ENCODE measurements at places on chromosomes 3 and 15. TPM values are rescaled to one million over a fixed set of nuclear protein-coding genes. Genes with fewer than 3 reads are reported as not detected.

- DNase-seq: no peak
These were observed 16.2 kb downstream of the CEP152 start for GRCh38 chr15:48794697-48795134.

The GOLGA8M gene
- total RNA-seq: not detected

DNA sequence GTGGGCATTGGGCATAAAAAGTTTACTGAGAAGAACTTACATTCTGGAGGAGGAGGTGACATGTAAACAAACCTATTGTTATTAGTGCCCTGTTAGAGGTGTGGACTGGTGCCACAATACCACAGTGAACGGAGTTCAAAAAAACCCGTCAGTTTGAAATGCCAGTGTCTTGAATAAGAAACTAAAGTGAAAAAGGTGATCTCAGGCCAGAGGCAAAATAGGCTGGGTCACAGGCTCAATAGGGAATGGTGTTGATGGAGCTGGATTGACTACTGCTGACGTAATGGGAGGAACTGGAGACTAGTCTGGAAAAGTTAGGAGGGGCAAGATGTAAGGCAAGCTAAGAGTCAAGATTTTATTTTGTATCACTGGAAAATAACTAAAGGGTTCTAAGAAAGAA is 1.6 kb upstream of the DCBLD2 start:
- DNase-seq: peak; percentile 71

- DNase-seq: no peak
These were observed 1041.2 kb downstream of the TUSC7 start for GRCh38 chr3:117750674-117751269.

The SLC22A13 gene
- total RNA-seq: 0.91 TPM

The STAB1 gene
- total RNA-seq: not detected

DNA sequence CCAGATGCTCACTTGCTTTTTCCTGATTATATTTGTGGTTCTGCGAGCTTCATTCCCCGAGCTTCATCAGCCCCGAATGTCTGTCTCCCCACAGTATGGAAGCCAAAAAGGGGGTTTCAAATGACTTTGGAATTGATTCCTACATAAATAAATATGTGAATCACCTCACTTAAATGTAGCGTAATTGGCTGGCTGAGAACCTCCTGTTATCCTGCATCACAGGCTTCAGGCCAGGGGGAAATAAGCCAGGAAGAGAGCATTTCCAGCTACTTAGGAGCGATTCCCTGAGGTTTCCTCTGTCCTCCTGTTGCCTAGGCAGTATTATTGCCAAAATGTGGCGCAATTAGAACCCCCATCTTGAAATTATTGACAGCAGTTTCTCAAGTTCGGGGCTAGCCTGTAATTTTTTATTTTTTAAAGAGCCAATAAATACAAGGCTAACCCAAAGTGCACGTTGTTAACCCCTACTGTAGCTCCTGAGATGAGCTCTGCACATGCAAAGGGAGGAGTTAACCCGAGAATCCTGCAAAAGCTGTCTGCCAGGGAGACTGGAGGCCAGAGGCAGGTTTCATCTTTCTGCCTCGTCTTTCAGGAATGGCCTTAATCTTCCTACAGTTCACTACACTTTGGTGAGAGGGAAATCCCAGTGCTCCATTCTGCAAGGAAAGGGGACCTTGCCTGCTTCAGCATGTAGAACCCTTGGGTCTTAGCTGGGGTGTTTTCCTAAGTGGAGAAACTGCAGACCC is 148.2 kb downstream of the ADAMTS9 start:
- peak; percentile 11 for DNase-seq

DNA sequence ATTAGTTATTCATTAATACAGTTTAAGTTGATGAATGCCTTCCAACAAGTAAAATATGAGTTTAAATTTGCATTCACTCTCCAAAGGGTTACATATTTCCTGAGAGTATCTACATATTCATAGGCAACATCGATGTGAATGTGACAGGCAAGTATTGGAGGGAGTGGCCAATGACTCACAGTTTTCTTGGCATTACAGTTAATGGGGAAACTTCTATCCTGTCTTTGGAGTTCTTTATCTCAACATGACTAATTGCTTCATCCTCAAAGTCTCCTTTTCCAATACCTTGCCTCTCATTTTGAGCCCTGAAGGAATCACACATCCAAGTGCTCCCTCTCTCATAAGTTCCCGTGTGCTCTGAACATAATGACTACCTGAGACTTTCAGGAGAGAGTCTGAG is 439.7 kb upstream of the FRG2C start:
- DNase-seq: peak; percentile 2

- no peak for DNase-seq
These were observed 189.6 kb downstream of the ARRDC4 start for GRCh38 chr15:98150084-98150483.

- DNase-seq: peak; percentile 25
These were observed 125.2 kb upstream of the PHLDB2 start for GRCh38 chr3:111733856-111734255.

The MAP6D1 gene
- 1.7 TPM for total RNA-seq

The KLHL40 gene
- not detected for total RNA-seq

GRCh38 chr3:125266971-125267370 is 54.4 kb upstream of the SLC12A8 start:
- no peak for DNase-seq

The SMCO1 gene
- total RNA-seq: not detected

GRCh38 chr15:66389859-66390381 is 3.2 kb downstream of the MAP2K1 start:
- no peak for DNase-seq

The SLC12A8 gene
- 2.0 TPM for total RNA-seq

The C3orf22 gene
- total RNA-seq: not detected

DNA sequence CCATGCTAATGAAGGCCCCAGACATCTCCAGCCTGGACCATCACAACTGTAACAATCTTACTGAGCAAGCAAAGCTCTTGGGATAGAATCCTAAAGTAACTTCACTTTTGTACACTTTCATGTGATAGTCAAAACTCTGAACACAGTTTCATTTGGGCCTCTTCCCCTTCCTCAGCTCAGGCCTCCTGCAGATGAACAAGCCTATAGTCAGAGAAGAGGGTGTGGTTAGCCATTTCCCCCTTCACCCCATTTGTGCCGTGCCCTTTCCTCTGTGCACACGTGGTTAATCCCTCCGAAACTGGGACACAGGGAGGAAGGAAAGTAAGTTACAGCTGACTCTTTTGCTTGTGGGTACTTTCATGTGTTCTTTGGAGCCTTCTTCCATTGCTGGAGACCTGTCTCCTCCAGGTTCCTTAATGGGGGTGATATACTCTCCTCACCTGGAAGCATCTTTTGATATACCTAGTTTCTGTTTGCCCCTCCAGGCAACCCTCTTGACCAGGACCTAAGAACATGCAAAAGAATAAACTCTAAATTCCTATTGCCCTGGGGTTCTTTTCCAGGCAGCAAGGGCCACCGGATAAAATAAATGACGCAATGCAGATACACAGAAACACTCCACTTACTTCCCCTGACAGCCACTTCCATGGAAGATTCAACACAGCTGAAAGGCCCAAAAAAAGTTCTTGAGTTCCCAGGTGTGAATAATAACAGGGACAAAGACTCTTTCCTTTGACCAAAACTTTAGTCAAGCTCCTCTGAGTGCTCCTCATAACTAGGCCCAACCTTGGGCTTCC is 29.6 kb upstream of the CSTA start:
- no peak for DNase-seq

DNA sequence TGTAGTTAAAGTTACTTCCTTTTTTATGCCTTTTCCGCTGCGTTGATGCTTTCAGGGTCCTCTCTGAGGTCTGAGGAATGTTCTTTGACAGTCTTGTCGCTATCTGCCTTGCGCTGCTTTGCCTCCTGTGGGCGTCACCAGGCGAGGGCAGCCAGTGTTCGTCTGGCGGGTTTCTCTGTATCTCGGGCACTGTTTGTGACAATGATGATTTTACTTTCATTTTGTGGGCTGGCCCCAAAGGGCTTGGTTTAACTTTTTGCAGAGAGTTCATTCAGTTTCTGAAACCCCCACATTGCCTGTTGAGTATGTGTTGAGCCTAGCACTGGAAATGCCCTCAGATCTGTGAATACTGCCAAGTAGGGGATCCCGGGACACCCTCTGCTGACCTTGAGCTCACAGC is 24.6 kb upstream of the SACM1L start:
- DNase-seq: no peak

GRCh38 chr3:52895418-52895817 is 1.9 kb downstream of the STIMATE start:
- DNase-seq: no peak

DNA sequence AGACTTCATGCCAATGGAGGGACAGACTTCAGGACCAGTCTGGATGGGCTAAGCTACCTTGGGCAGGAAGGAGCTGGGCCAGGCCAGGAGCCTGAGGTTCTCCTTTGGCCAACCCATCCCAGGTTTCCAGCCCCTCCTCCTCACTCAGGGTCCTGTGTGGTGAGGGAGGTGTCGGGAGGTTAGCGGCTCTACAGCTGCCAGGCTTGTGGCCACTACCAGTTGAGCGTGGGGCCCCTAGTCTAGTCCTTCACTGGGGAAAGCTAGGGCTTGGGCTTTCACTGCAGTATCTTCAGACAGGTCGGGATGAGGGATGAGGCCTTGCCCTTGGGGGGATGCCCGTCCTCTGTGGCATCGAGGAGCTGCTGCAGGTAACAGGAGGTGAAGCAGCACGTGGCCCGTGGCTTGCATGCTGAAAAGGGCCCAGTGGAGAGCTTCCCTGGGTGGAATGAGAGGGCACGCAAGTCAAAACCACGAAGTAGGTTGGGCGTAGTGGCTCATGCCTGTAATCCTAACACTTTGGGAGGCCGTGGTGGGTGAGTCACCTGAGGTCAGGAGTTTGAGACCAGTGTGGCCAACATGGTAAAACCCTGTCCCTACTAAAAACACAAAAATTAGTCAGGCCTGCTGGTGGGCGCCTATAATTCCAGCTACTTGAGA is 8.5 kb upstream of the FANCD2 start:
- DNase-seq: peak; percentile 63

DNA sequence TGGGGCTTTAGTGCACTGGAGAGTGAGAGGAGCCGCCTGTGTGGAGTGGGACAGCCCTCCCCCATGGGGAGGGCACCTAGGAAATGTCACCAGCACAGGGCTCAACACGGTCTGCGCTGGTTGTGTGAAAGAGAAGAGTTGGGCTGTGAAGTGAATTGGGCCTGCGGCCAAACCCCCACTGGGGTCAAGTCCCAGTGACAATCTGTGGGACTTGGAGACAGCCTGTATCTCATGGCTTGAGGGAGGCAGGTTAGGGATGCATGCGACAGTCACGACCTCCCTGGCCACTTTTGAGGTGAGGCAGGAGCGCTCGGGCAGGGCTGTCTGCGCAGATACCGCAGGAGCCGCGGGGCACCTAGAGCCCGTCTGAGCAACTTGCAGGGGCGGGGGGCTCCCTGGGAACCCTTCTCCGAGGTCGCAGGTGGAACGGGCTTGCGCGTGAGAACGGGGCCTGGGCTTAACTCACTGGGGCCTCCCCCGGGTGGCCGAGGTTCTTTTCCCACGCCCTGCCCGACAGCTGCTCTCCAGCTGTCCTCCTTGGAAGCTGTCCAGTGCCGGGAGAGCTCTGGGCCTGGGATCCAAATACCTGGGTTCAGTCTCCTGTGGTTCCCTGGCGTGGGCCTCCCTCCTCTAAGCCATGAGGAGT is 77.4 kb downstream of the SNRK start:
- no peak for DNase-seq

DNA sequence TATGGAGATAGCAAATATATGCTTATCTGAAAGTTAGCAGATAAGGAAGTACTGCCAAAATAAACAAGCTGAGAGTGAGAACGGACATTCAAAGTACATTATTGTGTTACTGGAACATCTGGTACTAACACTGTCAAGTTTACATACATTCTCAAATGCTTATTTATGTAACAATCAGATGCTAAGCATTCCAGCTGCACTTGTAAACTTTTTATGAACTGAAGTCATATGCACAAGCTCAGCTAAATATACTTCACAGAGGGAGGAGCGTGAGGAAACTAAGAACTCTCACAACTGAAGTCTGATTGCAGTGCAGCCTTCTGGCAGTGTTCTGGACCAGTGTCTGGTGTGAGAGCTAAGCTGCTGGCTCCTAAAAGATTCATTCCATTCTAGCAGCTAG is 223.7 kb upstream of the NANOGP8 start:
- DNase-seq: no peak

The CCK gene
- total RNA-seq: 0.42 TPM

DNA sequence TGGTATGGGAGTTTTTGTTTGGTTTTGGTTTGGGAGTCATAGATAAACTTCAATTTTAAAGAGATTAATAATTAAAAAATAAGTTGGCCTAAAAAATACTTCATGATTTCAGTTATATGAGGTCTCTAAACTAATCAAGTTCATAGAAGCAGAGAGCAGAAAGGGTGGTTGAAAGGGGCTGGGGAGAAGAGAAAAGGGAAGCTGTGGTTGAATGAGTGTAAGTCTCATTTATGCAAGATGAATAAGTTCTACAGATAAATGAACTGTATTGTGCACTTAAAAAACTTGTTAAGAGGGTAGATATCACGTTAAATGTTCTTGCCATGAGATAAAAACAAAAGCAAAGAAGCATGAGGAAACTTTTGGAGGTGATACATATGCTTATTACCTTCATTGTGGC is 188.7 kb downstream of the NSUN3 start:
- no peak for DNase-seq

DNA sequence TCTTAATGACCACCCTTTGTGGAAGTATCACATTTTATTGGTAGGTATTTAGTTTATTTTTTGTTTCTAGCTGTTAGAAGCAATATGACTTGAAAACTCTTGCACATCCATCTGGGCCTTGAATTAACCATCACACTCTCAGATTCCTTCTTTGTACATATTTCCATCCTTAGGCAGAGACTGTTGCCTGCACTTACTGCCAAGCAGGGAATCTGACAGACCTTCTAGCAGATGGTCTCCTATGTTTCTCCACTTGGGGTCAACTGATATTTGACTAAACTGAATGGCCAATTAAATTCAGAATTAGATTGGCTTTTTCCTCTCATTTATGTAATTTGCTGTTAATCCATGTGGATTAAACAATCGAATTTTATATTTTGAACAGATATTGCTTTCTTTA is 324.9 kb upstream of the TGFBR2 start:
- DNase-seq: no peak

The CCR9 gene
- not detected for total RNA-seq

GRCh38 chr3:172179680-172180399 is 140.5 kb downstream of the FNDC3B start:
- DNase-seq: no peak

DNA sequence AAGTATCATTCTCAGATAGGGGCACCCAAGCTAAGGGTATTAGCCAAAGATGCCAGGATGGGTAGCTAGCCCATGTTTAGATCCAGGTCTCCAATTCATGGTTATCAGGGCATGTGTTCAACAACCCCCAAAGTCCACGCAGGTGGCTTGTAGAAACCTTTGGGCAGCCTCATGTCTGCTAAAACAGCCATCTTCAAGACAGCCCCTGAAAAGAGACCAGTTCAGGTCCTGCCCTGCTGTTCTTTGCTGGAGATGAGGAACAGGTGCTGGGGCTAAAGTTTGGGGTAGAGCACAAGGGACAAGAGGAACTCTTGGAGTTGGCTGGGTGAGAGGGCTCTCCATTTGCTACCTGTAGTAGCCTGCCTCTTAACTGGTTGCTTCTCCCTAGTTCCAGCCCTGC is 4.6 kb downstream of the PPM1M start:
- no peak for DNase-seq

The SAXO2 gene
- total RNA-seq: 11.0 TPM

The RBP2 gene
- not detected for total RNA-seq

The ZNF770 gene
- 13.1 TPM for total RNA-seq

The CDHR4 gene
- total RNA-seq: not detected
